ENCODE measurements at places on chromosomes 2 and 18. TPM values are rescaled to one million over a fixed set of nuclear protein-coding genes. Genes with fewer than 3 reads are reported as not detected.

DNA sequence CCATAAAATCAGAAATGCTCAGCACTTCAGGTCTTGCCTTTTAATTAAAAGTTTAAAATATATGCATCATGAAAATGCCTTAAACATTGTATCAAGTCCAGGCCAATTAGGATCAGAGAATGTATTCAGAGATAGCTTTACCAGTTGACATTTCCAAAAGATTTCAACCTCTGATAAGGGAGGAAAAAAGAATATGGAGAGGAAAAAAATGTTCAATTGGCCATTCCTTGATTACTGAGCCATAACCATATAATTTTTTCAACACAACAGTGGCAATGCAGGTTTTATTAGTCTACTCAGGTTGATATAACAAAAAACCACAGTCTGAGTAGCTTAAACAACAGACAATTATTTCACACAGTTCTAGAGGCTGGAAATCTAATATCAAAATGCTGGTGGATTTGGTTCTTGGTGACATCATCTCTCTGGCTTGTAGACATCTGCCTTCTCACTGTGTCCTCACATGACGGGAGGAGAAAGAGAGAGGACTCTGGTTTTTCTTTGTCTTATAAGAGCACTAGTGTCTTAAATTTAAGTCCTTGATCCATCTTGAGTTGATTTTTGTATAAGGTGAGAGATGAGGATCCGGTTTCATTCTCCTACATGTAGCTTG is 111.9 kb downstream of the IRS1 start:
- DNase-seq, result no peak

GRCh38 chr18:24754583-24755253 is 294.3 kb downstream of the HRH4 start:
- DNase-seq, result no peak

DNA sequence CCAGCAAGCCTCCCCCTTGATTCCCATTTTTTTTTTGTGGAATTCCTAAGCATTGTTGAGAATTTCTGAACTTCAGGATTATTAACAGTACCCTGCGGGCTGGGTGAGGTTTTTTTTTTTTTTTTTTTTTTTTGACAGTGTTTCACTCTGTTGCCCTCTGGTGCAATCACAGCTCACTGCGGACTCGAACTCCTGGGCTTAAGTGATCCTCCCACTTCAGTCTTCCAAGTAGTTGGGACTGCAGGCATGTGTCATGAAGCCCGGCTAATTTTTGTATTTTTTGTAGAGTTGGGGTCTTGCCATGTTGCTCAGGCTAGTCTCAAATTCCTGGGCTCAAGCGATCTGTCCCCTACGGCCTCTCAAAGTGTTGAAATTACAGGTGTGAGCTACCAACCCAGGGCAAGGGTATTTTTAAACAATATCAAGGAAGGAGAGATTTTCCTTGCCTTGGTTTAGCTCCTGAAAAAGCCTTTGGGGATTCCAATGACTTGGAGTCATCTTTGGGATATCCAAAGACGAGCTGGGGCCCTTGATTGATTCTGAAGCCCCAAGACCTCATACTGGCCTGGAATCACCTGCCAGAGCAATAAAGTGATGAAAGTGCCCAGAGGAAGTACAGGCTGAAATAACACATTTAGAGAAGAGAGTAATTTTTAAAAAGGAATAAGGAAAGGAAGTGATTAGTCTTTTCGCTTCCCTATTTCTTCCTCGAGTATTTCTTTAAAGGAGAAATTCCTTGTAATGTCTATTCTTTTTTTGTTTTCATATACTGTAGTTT is 240.2 kb downstream of the TGIF1 start:
- DNase-seq, result no peak

- DNase-seq, result no peak
Measured at GRCh38 chr2:88614497-88615157, 12.6 kb downstream of the EIF2AK3 start.

GRCh38 chr2:35033748-35034147 is 1321.8 kb upstream of the CRIM1 start:
- no peak for DNase-seq

- DNase-seq, result no peak
Measured at GRCh38 chr18:36382854-36383253, 85.3 kb downstream of the FHOD3 start.

DNA sequence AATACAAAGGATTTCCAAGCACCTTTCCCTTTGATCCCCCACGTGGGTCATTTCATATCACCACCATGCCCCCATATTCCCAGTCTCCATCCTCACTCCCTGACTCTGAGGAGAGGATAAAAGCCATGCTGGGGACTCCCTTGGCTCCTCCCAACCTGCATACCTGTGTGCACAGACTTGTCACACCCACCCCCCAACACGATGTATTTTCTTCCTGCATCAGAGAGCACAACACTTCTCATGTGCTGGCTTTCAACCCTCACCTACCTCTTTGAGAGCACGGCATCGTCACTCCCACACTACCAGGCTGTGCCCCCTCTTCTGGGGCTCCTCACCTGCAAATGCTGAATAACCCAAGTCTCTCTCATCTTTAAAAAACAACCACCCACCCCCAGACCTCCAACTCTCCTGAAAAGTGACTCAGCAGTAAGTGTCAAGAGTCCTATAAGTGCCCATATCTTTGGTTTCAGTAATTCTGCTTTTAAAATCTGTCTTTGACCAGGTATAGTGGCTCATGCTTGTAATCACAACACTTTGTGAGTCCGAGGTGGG is 53.1 kb downstream of the AP1S3 start:
- no peak for DNase-seq

DNA sequence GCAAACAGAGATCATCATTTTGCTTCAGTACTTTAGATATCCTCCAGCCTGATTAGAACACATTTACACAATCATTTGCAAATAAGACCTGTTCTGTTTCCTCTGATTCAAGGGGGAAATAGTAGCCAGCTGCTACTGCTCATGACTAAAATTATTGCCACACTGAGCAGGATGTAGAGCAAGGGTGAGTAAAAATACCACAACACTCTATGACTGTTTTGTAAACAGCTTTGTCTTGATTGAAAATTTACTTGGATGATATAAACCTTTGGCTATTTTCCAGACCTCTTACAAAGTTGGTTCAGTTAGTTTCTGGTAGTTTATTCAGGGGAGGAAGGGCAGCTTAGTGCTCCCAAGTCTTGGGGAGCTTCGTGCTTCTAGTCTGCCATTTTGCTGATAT is 286.4 kb upstream of the CNTNAP5 start:
- no peak for DNase-seq

DNA sequence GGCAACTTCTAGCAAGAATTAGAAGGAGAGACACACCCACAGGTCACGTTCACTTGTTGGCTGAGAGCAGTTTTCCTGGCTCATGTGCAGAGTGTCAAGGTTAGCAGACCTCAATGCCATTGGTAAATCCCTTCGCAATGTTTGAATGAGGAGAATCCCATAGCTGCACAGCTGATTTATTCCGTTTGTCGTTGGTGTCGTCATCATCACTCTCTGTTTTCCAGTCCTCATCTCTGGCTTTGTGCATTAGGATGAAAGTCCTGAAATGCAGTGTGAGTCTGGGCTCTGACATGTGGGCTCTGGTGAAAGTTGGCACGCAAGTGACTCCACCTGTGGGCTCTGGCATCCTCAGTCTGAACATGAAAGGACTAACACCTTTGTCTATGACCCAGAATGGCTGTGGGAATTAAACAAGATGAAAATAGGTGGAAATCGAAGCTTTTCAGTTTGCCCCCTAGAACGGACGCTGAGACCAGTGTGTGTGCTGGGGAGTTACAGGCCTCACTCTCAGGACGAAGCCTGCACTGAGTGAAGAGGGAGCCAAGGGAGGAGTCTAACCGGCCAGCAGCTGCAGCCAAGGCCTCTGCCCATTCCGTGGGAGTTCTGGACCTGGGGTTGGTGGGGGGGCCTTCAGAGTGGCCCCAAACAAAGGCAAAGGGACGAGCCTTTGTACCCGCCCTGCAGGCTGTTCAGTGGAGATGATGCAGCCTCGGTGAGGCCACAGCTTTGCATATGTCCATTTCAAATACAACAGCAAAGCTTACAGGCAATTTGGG is 74.8 kb upstream of the ZNF516 start:
- no peak for DNase-seq

GRCh38 chr2:1605102-1606045 is 138.9 kb downstream of the PXDN start:
- no peak for DNase-seq

- DNase-seq, result no peak
Measured at GRCh38 chr2:48589170-48589767, 28.4 kb upstream of the GTF2A1L start.

- no peak for DNase-seq
Measured at GRCh38 chr2:189685540-189686229, 11.2 kb downstream of the ANKAR start.

Gene TRPM8
- total RNA-seq, result not detected

DNA sequence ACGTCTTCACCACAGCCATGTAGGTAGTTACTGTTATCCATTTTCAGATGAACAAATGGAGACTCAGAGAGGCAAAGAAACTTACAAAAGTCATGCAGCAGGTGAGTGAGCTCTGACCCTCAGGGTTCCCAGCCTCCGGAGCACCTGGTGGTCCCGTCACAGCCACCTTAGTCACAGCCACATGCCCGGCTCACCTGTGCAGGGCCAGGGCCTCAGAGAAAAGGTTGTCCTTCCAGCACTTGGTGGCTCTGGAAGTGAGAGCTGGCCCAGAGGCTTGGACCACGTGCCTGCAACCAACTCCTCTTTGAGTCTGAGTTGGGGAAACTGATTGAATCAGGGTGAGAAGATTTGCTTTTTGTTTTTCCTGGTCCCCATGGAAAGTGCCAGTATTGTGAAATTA is 189.3 kb downstream of the GLI2 start:
- no peak for DNase-seq

GRCh38 chr18:56431551-56431950 is 206.8 kb downstream of the TXNL1 start:
- no peak for DNase-seq

Gene VWC2L
- not detected for total RNA-seq

DNA sequence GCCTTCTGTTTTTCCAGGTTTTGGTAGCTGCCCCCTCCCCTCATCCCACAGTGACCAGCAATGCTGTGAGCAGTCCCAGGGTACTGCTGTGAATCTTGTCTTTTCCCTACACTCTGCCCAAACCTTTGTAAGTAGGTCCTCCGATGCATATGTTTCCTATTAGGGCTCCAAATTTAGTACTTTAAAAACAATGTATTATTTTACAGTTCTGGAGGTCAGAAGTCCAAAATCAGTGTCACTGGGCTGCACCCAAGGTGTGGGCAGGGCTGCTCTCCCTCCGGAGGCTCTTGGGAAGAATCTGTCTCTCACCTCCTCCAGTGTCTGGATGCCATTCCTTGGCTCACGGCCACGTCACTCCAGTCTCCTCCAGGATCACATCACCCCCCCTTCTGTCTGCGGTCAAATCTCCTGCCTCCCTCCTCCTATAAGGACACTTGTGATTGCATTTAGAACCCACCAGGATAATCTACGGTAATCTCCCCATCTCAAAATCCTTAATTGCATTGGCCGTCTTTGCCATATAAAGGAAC is 208.5 kb downstream of the SH3BP4 start:
- no peak for DNase-seq

Gene ALPI
- total RNA-seq, result not detected

Gene RPRM
- total RNA-seq, result not detected

Gene HOXD13
- not detected for total RNA-seq

GRCh38 chr2:96231316-96231715 is 22.7 kb upstream of the STARD7 start:
- DNase-seq, result no peak

DNA sequence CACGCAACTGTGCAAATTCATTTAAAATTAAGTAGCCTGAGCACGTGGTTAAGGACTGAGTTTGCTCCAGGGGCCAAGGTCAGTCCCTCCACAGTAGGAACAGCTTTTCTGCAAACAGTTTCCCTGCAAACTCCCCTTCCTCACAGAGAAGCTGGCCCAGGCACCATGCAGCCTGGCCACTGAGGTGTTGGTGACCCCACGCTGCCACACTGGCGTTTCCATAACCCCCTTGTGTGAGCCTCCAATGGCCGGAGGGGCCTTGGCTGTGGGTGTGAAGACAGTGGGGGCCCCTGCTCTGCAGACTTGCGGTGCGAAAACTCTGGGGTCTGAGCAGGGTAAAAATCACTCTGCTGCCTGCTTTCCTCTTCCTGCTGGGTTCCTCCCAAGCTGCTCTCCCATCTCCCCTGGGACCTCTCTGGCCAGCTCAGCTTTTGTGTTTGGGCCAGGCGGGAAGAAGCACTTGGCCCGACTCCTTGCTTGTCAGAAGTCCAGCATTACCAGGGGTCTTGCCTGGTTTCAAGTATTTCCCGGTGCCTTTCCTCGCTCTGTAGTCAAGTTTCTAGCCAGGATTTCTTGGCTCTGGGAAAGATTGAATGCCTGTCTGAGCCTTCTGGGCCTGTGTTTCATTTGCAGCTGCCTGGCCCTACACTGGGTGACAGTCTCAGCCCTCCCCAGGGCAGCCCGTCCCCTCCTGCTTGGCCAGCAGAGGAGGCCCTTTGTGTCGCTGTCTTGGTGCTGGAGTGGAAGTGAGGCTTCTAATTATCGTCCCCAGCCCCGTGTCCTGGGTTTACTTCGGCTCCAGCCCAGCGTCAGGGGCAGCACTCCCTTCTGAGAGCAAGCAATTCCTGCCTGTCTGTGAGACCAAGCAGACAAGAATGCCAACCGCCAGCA is 131.4 kb upstream of the SLC1A4 start:
- DNase-seq, result no peak

GRCh38 chr2:146189541-146189940 is 1655.3 kb upstream of the ACVR2A start:
- no peak for DNase-seq

- no peak for DNase-seq
Measured at GRCh38 chr2:14015113-14015630, 617.3 kb upstream of the LRATD1 start.

GRCh38 chr18:26121476-26121875 is 12.2 kb upstream of the PSMA8 start:
- DNase-seq, result no peak

DNA sequence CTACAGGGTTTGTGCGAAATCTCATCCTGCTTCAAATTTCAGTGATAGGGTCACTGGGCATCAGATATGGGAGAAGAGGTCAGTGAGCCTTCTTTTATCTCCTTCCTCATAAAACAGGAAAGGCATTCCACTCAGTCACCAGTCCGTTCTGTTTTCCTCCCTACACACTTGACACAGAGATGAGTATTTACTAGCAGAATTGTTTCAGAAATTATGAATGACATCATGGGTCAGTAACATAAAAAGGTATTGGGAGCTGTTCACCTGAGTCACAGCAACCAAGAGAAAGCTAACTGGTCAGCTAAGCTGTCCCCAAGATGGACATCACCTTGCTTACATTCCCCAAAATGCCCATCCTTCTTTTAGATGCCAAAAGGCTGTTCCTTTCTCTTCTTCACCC is 96.3 kb downstream of the ACVR1 start:
- DNase-seq, result no peak

Gene DNPEP
- 81.3 TPM for total RNA-seq

Gene TMEM163
- 0.57 TPM for total RNA-seq
